Calu3 (cell line): ENCODE measurements at places on chromosomes 5 and 9. TPM values are rescaled to one million over a fixed set of nuclear protein-coding genes. Genes with fewer than 3 reads are reported as not detected.
A peak's percentile ranks its signal among the peaks of the same experiment; 100 is the strongest.

GRCh38 chr5:128101676-128102075, 18.1 kb downstream of the SLC12A2 start:
- H3K4me1 ChIP-seq, result peaks cover 32% of the 10 kb centered on the region
- H3K27ac ChIP-seq, result no peak overlapping the region
- no peak for DNase-seq
- peaks cover 46% of the 10 kb centered on the region for H3K36me3 ChIP-seq
- H3K4me3 ChIP-seq, result no peak overlapping the region
- H3K27me3 ChIP-seq, result no peaks in the 10 kb centered on the region

GRCh38 chr9:8224381-8224801, 424.8 kb upstream of the DMAC1 start:
- peaks cover 6% of the 10 kb centered on the region for H3K4me1 ChIP-seq
- H3K27ac ChIP-seq, result no peak overlapping the region
- no peak for DNase-seq
- H3K36me3 ChIP-seq, result no peaks in the 10 kb centered on the region

- H3K4me1 ChIP-seq, result peaks cover 27% of the 10 kb centered on the region
- no peak overlapping the region for H3K4me3 ChIP-seq
- no peaks in the 10 kb centered on the region for H3K27me3 ChIP-seq
- peaks cover 5% of the 10 kb centered on the region for H3K36me3 ChIP-seq
- H3K27ac ChIP-seq, result peak overlapping the region; percentile 53
- peak; percentile 21 for DNase-seq
These were observed 186.2 kb downstream of the DCP2 start for GRCh38 chr5:113162770-113163169.

DNA sequence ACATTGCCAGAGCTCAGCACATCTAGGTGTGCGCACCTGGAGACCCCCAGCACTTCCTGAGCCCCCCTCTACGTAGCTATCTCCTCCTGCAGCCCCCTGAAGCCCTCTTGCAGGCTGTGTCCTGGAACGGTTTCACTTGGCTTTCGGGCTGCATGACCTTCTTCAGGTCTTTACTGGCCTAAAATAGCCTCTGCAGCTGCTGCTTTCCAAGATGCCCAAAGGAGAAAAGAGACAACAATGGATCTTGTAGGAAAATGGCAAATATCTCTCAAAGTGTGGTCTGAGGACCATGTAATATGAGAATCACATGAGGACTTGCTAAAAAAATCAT, 6.6 kb upstream of the ERMP1 start:
- DNase-seq, result no peak
- H3K27me3 ChIP-seq, result no peaks in the 10 kb centered on the region
- peak overlapping the region; percentile 37 for H3K4me3 ChIP-seq
- peaks cover 66% of the 10 kb centered on the region for H3K4me1 ChIP-seq
- no peaks in the 10 kb centered on the region for H3K36me3 ChIP-seq

DNA sequence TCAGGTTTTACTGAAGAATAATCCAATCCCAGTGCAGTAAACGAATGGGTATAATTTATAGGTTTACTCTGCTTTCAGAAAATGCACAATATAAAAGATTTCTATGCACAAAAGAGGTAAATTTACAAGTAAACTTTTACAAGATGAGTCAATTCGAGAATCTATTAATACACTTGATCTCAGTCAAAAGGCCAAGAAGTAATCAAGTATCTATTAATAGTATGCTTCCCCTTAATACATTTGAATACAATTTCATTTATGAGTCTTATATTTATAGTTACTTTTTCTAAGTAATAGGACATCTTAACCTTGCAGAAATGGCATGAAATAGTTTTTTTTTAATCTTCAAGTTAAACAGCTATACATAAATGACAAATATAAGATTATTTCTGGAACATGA, 355.2 kb upstream of the EFNA5 start:
- H3K36me3 ChIP-seq, result no peaks in the 10 kb centered on the region
- no peaks in the 10 kb centered on the region for H3K4me1 ChIP-seq

- peak; percentile 39 for DNase-seq
- no peaks in the 10 kb centered on the region for H3K27me3 ChIP-seq
- H3K4me1 ChIP-seq, result no peaks in the 10 kb centered on the region
- peak overlapping the region; percentile 74 for H3K4me3 ChIP-seq
- no peaks in the 10 kb centered on the region for H3K36me3 ChIP-seq
- no peak overlapping the region for H3K27ac ChIP-seq
These were observed 6.3 kb upstream of the IFNA8 start for GRCh38 chr9:21402386-21403251.

CARTPT gene
- not detected in 2 replicates for total RNA-seq

SPAAR gene
- not detected in 2 replicates for total RNA-seq

INSL4 gene
- total RNA-seq, result 0.44 and 0.54 TPM in 2 replicates

- peaks cover 6% of the 10 kb centered on the region for H3K36me3 ChIP-seq
- H3K4me1 ChIP-seq, result no peaks in the 10 kb centered on the region
- no peak overlapping the region for H3K27ac ChIP-seq
- no peak for DNase-seq
These were observed 6.1 kb upstream of the NRARP start for GRCh38 chr9:137308057-137308619.

GRCh38 chr9:76725885-76726284, 38.4 kb upstream of the PCA3 start:
- peaks cover 15% of the 10 kb centered on the region for H3K27me3 ChIP-seq
- no peak for DNase-seq
- H3K27ac ChIP-seq, result no peak overlapping the region
- H3K36me3 ChIP-seq, result no peaks in the 10 kb centered on the region
- H3K4me3 ChIP-seq, result no peak overlapping the region
- H3K4me1 ChIP-seq, result no peaks in the 10 kb centered on the region

DNA sequence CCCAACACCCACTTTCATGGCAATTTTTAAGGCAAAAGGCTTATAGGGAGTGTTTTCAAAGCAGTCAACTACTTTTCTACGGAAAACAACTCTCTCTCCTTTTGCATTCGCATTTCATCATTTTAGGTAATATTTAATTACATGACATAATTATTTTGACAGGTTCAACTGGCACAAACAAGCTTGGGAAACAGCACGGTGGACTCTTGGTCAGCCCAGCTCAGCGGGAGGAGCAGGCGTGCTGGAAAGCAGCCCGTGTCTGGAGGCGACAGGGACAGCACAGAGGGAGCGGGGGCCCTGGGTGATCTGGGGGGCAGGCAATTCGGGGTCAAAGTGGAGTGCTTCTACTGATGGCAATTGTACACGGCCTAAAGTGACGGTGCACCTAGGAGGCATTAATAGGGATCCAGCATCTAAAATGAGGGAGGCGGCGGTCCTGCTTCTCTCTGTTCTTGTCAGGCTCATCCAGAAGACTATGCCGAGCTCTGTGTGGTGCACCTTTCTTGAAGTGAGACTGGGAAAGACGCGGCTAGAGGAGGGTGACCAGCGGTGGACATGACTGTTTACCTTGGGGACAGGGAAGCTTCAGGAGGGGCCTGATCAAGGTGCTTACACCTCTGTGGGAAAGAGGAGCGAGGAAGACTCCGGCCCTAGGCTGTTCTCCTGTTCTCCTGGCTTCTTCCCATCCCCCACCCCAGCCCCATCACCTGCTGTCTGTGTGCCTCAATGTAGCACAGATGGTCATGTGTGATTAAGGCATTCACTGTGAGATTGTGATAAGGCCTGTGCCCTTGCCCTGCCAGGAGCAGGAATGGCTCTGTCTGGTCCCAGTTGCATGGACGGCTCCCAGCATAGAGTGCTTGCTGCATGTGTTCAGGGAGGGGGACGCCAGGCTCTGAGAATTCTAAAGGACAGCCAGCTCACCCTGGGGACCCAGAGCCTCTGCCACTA, 3.4 kb downstream of the MYMK start:
- DNase-seq, result no peak
- H3K4me1 ChIP-seq, result peaks cover 10% of the 10 kb centered on the region
- H3K36me3 ChIP-seq, result no peaks in the 10 kb centered on the region
- H3K27ac ChIP-seq, result peak overlapping the region; percentile 50
- H3K27me3 ChIP-seq, result peaks cover 29% of the 10 kb centered on the region
- no peak overlapping the region for H3K4me3 ChIP-seq

DNA sequence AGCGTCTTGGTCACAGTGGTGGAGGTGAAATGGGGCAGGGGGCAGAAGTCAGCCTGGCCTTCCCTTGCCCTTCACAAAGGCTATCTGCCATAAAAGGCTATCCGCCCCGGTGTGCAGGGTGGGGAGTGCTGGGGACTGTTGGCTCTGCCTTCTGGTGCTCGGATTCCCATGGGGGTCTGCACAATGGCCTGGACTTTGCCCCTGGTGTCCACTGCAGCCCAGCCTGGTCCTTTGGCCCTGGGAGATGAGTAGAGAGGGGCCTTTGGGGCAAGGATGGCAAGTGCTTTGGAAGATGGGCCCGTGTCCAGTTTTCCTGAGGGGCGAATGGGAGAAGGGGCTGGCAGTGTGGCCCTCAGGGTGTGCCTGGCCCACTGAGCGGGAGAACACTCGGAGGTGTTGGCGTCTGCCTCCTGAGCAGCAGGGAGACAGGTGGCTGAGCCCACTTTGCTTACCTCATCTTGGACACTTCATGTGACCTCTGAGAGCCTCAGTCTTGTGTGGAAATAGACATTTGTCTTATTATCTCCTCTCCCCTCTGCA, 69.9 kb downstream of the HSPA4 start:
- peaks cover 61% of the 10 kb centered on the region for H3K27me3 ChIP-seq
- no peaks in the 10 kb centered on the region for H3K4me1 ChIP-seq
- DNase-seq, result no peak

- no peak overlapping the region for H3K4me3 ChIP-seq
- no peaks in the 10 kb centered on the region for H3K36me3 ChIP-seq
- no peak for DNase-seq
These were observed 37.5 kb downstream of the ANKDD1B start for GRCh38 chr5:75648712-75649111.

EIF4E1B gene
- not detected in 2 replicates for total RNA-seq

GRCh38 chr5:165094782-165095181, 1589.4 kb downstream of the MAT2B start:
- H3K27me3 ChIP-seq, result no peaks in the 10 kb centered on the region
- H3K27ac ChIP-seq, result no peak overlapping the region
- no peaks in the 10 kb centered on the region for H3K4me1 ChIP-seq
- H3K36me3 ChIP-seq, result no peaks in the 10 kb centered on the region
- no peak for DNase-seq

AMACR gene
- 9.1 and 10.7 TPM in 2 replicates for total RNA-seq

DNA sequence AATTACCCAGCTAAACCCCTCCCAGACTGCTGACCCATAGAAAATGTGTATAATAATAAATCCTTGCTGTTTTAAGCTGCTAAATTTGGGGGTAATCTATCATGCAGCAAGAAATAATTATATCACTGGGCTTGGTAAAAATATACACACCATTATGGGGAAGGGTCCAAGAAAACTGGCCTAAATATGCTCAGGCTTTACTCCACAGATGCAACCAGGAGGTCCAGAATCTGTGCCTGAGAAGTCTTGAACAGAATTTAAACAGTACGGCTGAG, 102.5 kb upstream of the SLC44A1 start:
- no peaks in the 10 kb centered on the region for H3K4me1 ChIP-seq
- H3K36me3 ChIP-seq, result peaks cover 5% of the 10 kb centered on the region
- DNase-seq, result no peak
- H3K4me3 ChIP-seq, result no peak overlapping the region

GRCh38 chr5:131084436-131084835, 80.6 kb downstream of the HINT1 start:
- H3K27me3 ChIP-seq, result peaks cover 11% of the 10 kb centered on the region
- H3K36me3 ChIP-seq, result no peaks in the 10 kb centered on the region
- H3K27ac ChIP-seq, result no peak overlapping the region
- no peak overlapping the region for H3K4me3 ChIP-seq
- DNase-seq, result no peak

TMOD1 gene
- 0.14 and 0.15 TPM in 2 replicates for total RNA-seq

GRCh38 chr5:73759771-73760170, 133.8 kb downstream of the ARHGEF28 start:
- no peak overlapping the region for H3K27ac ChIP-seq
- no peak for DNase-seq
- no peaks in the 10 kb centered on the region for H3K36me3 ChIP-seq

FOXD4 gene
- 1.7 and 2.4 TPM in 2 replicates for total RNA-seq

GRCh38 chr5:14930486-14930885, 58.9 kb upstream of the ANKH start:
- H3K27ac ChIP-seq, result no peak overlapping the region
- H3K27me3 ChIP-seq, result no peaks in the 10 kb centered on the region
- no peak overlapping the region for H3K4me3 ChIP-seq
- no peaks in the 10 kb centered on the region for H3K36me3 ChIP-seq

- DNase-seq, result no peak
- H3K27me3 ChIP-seq, result peaks cover 91% of the 10 kb centered on the region
- H3K36me3 ChIP-seq, result no peaks in the 10 kb centered on the region
- H3K27ac ChIP-seq, result no peak overlapping the region
These were observed 20.6 kb downstream of the KCNMB1 start for GRCh38 chr5:170368586-170368985.

ADAMTS12 gene
- 1.2 TPM in 2 replicates for total RNA-seq

IL31RA gene
- 2.4 and 3.2 TPM in 2 replicates for total RNA-seq

OSMR gene
- 59.8 and 76.4 TPM in 2 replicates for total RNA-seq

DNA sequence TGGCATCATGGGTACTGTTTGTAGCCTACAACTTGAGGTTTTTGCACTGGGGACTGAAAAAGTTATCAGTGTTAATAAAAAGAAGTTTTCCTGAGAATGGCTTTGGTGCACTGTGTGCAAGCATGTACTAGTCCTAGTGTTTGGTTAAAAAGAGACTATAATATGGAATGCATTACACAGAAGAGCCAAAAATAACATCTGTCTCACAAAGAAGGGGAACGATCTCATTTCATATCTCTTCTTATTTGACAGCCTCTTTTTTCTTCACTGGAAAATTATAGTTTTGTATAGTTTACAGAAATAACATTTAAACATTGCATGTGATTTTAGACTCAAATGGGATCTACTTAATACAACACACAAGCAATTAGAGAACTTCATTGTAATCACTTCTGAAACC, 127.0 kb upstream of the GDNF start:
- H3K27me3 ChIP-seq, result peaks cover 56% of the 10 kb centered on the region
- no peaks in the 10 kb centered on the region for H3K36me3 ChIP-seq

CDKN2A gene
- total RNA-seq, result 257 and 284 TPM in 2 replicates

DNA sequence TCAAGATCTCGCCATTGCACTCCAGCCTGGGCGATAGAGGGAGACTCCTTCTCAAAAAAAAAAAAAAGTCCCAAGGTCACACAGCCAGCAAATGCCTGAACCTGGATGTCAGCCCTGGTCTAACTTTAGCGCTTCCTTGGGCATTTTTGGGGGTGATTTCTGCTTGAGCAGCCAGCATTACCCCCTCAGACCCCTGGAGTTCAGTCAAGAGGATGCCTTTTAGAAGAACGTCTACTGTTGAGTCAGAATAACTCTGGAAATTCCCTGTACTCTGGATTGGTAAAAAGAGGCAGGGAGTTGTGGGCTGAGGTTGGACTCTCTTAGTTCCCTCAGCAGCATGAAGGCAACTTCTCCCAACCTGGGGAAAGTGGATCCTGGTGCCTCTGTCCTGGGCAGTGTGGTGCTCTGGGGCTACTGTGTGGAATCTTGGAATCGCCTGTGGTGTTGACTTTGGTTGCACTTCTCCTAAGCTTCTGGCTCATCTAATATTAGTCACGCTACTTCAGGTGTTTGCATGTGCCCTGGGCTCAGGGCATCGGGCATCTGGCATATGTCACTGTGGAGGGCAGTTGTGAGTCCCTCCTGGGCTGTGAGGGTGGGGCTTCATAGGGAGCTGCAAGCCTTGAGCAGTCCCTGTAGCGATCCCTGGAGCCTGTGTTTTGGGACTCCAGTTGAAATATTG, 32.2 kb downstream of the STXBP1 start:
- no peak overlapping the region for H3K27ac ChIP-seq
- no peaks in the 10 kb centered on the region for H3K4me1 ChIP-seq
